SK-N-DZ (cell line): ENCODE measurements at places on chromosomes 7 and 10.

- DNase-seq: no peak
These were observed 3.6 kb upstream of the AS3MT start for GRCh38 chr10:102865620-102866019.

GRCh38 chr7:17432793-17433192 is 134.3 kb downstream of the AHR start:
- no peak for DNase-seq

GRCh38 chr10:44300666-44301649 is 83.9 kb downstream of the CXCL12 start:
- no peak for DNase-seq

DNA sequence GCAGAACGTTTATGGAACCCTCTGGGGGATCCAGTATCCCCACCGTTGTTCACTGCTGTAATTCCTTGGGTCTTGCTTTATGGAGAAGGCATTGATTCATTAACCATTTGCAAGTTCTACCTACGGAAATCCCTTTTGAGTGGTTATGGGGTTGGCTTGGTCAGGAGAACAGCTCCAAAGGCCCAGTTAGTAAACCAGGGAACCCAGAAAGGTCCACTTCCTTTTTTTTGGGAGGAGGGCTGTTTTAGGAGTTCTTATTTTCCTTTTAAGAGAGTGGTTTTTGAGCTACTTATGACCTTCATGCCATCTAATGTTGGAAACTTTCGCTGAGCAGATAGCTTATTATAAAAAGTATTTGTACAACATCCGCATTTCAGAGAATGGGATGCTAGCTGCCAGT is 1.3 kb downstream of the POR start:
- no peak for DNase-seq

- no peak for DNase-seq
These were observed 136.0 kb downstream of the KIF20B start for GRCh38 chr10:89837165-89838043.

DNA sequence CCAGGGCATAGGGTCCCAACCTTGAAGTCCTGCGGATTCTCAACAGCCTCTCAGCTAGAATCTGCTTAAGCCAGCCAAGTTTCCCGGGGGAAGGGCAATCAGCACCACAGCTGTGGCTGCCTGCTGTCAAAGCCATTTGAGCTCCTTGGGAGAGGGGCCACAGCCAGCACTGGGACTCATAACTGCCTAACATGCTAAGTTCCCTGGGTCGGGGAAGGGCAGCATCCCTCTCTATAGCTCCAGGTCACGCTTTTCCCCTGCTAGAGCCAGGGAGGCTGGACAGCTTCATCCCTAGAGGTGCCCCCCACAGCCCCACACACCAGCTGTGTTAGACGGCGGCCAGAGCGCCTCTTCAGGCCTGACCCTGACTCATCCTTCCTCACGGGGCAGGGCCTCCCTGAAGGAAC is 49.6 kb upstream of the PDE1C start:
- no peak for DNase-seq

- no peak for DNase-seq
These were observed 36.5 kb downstream of the ZMIZ1 start for GRCh38 chr10:79105150-79105739.

DNA sequence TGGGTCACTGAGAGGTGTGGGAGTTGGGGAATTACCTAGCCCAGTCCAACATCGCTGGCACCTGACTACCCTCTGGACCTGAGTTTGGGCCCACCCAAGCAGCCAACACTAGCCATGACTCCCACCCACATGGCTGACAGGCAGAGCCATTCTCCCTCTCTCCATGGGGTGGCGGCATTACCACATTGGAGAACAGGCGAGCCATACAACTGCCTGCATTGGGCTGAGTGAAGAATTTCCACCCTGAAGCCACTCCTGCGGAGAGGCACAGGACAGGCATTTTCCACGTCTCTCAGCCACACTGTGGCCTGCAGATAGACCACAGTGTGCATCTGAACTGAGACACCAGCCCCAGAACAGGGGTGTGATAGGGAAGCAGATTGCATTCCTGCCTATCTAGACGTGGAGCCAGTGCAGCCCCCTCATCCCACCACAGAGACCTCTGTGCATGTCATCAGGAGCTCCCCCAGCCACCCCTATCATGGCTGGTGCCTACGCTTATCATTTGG is 58.2 kb upstream of the ANTXRL start:
- peak; percentile 35 for DNase-seq

DNA sequence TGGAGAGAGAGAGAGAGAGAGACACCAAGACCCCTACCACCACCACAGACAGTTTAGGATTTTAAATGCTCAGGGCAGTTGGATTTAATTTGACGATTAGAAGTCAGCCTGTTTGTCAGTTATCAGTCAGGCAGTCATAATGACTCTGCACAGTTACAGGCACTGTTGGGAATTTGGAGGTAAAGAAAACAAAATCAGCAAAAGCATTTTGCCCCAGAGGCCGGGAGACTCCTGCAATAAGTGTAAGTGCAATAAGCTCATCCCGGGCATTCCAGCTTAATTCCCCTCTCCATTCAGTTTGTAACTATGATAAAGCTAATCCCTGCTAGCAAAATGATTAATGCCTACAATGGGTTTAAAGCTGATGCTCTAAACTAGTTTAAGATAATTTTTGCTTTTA is 13.5 kb downstream of the SEMA3C start:
- DNase-seq: no peak

DNA sequence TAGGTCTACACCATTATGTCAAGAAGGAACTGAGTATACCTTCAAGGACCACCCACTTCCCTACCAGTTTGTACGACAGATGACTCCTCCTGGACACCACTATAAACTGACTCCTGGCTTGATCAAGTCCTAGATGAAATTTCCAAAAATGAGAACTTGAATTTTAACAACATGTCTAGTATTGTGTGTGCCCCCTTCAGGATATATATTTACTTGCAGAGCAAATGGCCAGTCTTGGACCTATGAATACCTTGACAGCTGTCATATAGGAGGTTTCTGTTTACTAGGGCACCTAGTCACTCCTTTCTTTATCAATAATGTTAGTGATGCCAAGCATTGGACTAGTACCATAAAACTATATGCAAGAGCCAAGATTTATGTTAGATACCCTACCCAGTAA is 94.1 kb upstream of the TMEM26 start:
- DNase-seq: no peak

- no peak for DNase-seq
These were observed 71.1 kb downstream of the SLC37A3 start for GRCh38 chr7:140327261-140327661.

DNA sequence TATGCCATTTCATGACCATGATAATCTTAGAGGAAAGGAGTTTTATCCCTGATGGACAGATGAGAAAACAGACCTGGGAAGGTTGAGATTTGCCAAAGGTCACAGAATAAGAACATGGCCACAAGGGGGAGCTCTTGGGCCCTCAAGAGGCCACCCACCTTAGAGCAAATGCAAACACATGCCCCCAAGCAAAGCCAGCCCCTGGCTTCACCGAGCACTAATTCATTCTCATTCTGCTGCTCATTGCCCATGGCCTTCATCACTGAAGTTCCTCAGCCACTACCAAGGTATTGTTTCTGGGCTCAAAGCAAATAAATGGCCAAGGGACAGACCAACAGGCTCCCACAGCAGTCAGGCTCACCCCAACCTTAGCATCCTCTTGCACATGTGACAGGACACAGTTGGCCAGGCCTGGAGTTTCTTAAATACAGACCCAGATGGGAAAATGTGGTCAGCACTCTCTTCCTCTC is 44.2 kb downstream of the PDLIM1 start:
- peak; percentile 74 for DNase-seq

DNA sequence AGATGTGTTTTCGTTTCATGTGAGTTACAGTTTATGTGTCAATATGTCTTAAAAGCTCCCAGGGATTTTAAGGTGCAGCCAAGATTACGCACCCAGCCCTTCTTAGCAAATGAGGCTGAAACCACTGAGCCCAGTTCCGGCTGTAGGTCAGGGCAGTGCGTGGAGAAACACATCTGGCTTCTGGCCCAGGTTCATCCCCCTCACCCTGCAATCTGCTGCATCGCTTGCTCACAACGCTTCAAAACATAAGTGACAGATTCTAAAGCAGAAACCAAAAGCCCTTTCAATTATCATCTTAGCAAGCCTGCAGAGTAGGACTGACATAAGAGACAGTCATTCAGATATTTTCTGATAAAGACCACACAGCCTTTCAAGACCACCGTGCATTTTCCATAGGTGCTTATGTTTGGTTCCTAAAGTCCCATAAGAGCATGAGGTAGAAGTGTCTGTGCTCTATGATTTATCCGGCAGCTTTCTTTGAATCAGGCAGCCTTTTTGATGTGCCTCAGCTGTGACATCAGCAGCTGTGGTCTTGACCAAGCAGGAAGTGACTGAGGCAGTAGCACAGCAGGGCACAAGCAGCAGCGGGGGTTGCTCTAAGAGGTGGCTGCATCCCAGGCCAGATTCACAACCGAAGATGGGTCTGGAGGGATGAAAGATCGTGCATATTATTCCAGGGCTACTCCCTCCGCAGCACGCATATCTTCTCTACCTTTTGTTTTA is 72.1 kb upstream of the LYZL2 start:
- DNase-seq: peak; percentile 14

DNA sequence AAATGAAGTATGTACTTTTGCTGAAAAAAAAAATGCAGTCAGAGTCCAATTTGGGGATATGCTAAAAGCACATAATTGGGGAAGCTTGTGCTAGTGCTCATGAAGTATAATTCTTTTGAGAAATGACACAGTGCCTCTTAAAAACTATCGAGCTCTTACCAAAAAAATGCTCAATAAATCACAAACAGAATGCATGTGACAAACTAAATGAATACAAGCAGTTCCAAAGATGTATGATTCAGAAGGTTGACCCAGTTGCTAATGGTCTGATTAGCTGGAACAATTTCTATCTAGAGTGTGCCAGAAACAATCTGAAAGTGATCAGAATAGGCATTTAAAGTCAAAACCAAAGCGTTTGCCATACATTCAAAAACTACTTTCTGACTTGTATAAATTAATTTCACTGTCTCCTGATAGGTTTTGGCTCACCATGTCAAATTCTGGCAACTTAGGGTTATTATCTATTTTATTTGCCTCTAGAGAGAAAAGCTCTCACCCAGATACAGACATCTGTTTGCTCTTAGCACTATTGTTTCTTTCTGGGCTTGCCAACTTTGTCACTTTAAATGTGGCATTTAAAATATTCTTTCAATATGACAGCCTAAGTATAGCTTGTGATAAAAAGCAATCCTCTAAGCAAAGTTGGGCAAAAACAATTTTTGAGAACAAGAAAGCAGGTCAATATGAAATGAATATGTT is 114.7 kb upstream of the AHR start:
- no peak for DNase-seq

DNA sequence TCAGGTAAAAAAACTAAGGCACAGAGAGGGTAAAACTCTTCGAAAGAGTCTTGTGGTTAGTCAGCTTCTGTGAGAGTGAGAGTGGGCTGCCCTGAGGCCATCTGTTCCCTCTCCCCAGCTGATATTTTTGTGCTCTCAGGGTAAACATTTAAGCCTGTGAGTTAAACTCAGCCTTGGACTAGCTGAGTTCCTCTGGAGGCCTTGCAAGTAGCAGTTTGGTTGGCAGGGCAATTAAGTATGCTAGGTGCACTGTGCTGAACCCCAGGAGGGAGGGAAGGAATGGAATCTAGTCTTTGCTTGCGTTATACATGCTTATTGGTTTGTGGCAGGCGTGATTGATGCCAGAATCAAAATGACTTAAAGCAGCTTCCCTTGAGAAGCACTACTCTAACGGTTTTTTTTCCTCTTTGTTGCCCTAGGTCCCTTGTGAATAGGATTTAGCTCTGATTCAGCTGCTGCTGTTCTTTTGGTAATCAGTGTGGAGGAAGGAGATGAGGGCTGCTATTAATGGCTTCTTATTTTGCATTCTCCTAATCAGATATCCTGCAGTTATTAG is 140.2 kb downstream of the AUTS2 start:
- DNase-seq: peak; percentile 73

DNA sequence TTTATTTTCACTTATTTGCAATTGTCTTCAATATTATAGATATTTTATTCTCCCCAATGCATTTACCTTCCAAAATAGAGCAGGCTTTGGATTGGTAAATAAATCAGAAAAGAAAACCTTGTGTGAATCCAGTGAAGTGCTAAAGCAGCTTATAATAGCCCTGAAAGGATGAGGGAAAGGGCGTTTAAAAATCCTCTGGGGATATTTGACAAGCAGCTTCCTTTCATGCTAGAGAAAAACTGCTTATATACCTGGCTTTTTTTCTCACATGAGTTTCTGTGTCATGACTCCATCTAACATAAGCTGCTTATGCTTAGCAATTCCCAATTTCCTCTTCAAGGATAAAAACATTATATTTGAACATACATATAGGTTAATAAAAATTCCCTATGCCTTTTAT is 221.6 kb upstream of the SEMA3E start:
- no peak for DNase-seq

- DNase-seq: peak; percentile 24
These were observed 365.6 kb downstream of the ANKRD7 start for GRCh38 chr7:118590107-118590506.

DNA sequence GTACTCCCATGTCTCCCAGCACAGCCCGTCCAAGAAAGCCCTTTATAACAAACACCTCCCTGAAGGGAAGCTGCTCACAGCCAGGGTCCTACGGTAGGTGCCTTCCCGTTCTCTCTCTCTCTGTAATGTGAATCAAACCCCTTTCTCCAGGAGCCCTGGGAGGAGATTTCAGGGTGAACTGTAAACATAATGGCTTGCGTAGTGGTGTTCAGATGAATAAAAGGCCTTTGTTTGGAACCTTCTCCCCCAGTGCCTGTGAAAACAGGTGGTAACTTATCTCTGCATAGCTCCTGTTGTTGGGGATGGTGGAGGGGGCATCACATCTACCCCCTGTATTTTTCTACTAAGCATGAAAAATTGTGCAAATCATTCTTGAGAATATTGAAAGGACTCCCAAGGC is 12.4 kb downstream of the CALHM2 start:
- DNase-seq: no peak

DNA sequence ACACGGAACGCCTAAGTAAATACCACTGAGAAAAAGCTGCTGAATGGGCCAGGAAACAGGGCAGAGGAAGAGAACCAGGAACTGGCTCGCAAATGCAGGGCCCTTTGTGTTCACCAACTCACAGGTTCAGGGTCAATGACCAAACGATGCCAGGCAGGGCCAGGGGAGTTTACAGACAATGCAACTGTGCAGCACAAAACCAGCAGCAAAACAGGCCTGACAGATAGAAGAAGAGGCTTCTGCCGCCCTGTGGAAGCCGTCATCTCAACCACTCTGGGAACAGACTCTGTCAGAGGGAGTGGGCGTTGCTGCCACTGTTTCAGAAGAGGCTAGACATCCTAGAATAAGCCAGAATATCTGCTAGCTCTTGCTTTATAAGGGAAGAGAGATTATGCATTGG is 117.9 kb downstream of the KMT2E start:
- DNase-seq: no peak

DNA sequence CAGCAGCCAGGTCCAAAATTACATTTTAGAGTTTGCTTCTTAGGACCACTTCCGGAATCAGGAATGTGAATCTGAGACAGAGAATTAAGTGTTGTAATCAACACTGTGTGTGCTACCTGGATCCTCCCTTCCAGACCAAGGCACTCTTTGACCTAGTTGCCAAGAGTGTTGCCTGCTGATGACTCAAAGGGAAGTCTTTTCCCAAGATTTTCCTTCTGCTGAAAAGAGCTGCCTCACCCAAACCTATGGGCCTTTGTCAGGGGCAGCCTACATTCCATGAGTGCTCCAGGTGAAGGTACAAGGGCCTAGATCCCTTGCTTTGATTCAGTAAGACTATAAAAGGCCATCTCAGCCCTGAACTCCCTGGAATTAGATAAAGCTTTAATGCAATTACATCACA is 712.5 kb upstream of the ANKRD30A start:
- DNase-seq: no peak
